ENCODE measurements at places on chromosomes 1 and 21.

GRCh38 chr1:15684468-15685291 is 560 bp downstream of the PLEKHM2 start:
- DNase-seq, result peak; percentile 57

DNA sequence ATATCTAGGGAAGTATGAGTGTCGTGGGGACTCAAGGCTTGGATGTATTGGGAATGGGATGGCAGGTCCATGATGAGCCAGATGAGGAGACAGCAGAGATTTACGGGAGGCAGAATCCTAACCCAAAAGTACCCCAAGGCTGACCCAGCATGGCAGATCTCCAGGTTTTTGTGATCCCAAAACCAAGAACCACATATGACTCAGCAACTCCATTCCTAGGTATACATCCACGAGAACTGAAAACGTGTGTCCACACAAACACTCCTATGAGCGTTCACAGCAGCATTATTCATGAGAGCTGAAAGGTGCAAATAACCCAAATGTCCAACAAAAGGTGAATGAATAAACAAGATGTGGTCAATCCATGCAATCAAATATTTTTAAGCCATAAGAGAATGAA is 201.5 kb downstream of the KAZN start:
- DNase-seq, result no peak

DNA sequence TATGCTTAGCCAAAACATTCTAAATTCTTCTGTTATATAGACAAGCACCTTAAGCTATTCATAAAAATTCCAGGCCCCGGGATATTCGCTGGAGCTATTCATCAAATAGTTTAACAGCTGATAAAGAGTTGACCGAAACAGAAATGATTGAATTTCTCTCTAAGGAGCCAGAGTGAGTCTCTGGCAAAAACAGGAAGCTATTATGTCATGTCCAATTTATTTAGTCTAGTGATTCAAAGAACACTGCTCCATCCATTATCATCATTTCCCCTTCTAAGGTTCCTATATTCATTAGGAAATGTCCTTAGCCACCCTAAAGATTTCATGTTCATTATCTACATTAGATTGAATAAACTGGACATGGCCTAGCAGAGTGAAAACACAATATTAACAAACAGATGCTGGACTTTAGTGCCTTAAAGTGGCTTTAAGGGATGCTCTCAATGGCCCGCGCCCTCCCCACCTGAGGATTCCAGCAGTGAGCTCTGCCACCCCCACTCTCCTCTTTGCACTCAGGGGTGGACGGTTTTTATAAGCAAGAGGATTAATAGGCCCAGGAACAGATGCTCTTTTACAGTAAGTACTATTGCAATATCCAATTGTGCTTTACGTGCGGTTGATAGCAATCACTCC is 122.1 kb upstream of the RGS1 start:
- DNase-seq, result no peak

- DNase-seq, result no peak
These were observed 31.2 kb downstream of the CHD1L start for GRCh38 chr1:147273409-147274336.

- DNase-seq, result no peak
These were observed 28.0 kb downstream of the COL6A2 start for GRCh38 chr21:46125846-46126301.

DNA sequence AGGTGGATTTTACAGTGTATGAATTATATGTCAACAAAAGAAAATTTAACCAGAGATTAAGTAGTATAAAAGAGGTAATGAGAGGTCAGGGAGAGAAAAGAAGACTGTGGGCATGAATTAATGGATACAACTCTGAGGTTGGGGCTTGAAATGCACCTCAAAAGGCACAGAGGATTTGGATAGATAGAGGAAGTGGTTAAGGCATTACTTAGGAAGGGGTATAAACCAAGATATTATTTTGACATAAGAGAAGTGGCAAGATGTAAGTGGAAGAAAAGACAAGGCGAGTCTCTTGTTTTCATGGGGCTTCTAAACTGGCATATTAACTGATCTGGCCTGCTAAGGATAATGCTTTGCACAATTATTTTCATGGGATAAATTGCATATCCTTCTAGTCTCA is 34.1 kb downstream of the RAP1A start:
- no peak for DNase-seq

- no peak for DNase-seq
These were observed 61.5 kb downstream of the GNG12 start for GRCh38 chr1:67771749-67772148.

DNA sequence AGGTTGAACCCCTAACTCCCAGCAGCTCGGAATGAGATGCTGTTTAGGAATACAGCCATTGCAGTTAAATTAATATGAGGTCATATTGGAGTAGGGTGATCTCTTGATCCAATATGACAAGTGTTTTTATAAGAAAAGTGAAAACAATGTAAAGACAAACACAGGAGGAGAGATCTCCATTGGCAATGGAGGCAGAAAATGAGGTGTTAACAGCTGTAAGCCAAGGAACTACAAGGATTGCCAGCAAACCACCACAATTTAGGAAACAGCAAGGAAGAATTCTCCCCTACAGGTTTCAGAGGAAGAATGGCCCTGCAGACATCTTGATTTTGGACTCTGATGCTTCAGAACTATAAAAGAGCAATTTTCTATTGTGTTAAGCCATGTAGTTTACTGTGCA is 774.3 kb downstream of the MRPL39 start:
- DNase-seq, result no peak

DNA sequence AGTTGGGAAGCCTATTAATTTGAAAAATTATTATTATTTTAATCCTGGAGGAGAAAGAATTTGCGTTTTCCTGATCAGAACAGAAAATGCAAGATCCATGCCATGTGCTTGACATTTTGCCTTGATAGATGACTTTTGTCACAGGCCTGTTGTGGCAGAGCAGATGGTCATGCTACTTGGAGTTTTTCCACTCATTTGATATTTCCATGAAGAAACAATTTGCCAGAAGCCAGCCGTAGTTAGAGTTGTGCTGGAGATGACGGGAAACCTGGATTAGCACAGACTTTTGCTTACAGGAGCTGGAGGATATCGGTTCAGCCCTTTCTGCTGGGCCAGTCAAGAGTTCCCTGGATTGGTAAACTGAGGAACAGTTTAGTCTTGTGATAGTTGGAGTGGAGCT is 3.2 kb downstream of the RCAN3 start:
- no peak for DNase-seq

DNA sequence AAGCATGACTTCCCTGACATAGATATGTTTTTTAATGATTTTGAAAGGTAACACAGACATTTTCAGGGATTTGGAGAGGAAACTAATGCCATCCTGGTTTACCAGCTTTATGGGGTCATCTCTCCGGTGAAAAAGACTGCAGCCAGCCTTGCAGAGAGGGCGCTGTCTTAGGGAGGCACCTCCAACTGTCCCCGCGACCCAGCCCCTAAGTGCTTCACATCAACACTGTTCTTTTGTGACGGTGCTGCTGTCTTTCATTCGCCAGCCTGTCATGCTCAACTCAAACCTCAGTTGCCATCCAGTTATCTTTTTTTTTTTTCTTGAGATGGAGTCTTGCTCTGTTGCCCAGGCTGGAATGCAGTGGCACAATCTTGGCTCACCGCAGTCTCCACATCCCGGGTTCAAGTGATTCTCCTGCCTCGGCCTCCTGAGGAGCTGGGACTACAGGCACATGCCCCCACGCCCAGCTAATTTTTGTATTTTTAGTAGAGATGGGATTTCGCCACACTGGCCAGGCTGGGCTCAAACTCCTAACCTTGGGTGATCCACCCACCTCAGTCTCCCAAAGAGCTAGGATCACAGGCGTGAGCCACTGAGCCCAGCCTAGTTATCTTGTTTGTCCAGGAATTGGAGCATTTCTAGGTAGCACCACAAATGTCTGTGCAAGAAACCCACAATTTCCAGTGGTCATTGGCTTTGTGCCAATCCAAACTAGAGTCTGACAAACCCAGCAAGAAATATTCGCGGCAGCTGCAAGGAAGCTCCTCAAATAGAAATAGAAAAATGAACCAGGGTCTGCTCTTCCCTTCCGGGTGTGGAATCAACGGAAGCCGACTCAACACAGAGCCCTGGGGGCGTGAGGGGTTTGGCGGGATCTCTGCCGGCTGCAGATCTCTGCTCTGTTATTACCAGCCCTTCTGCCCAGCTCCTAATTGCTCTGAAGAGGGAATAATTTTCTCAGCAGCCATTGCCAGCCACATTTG is 24.2 kb downstream of the PDE9A start:
- DNase-seq, result peak; percentile 50

- DNase-seq, result no peak
These were observed 16.4 kb upstream of the KCNN3 start for GRCh38 chr1:154886281-154887015.

DNA sequence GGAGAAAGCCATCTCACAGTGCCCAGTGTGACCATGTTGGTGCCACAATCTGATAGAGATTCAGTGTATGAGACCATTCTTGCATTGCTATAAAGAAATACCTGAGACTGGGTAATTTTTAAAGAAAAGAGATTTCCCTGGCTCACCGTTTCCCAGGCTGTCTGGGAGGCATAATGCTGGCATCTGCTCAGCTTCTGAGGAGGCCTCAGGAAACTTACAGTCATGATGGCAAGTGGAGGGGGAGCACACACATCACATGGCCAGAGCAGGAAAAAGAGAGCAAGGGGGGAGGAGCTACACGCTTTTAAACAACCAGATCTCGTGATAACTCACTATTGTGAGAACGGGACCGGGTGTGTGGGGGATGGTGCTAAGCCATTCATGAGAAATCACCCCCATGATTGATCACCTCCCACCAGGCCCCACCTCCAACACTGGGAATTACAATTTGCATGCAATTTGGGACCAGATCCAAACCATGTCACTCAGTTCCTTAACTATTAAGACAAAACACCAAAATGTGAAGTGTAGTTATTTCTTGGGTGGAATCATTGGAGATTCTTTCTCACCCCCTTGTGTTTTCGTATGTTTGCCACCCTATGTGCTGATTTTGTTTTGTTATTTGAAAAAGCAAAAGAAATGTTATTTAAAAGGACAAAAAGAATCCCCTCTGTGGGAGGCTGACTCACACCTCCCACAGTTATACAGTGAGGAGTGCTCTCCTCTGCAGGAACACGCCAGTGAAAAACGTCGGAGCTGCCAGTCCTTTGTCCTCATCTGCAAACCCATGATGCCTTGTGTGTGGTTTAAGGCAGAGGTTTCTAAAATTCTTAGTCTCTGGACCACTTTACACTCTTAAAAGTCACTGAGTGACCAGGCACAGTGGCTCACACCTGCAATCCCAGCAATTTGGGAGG is 46.9 kb upstream of the IFNLR1 start:
- peak; percentile 80 for DNase-seq

GRCh38 chr1:239244084-239244483 is 142.3 kb upstream of the CHRM3 start:
- DNase-seq, result no peak

DNA sequence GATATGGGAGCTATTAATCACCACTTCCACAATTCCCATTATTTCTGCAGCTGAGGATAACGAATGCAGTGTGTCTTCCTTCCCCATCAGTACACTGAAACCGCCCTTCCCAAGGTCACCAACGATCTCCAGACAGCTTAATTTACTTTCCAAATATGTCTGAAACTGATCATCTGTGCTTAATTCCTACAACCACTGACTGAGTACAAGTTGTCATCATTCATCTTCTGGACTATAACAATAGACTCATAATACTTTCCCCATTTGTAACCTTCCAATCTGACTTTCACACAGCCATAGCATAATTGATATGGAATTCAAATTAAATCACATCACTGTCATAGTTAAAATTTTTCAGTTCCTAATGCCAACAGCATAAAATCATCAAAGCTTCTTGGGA is 17.4 kb downstream of the DNM3 start:
- DNase-seq, result no peak

GRCh38 chr1:22364764-22365163 is 86.9 kb upstream of the ZBTB40 start:
- DNase-seq, result peak; percentile 50

- DNase-seq, result no peak
These were observed 63.1 kb downstream of the NIBAN1 start for GRCh38 chr1:184911103-184911745.

DNA sequence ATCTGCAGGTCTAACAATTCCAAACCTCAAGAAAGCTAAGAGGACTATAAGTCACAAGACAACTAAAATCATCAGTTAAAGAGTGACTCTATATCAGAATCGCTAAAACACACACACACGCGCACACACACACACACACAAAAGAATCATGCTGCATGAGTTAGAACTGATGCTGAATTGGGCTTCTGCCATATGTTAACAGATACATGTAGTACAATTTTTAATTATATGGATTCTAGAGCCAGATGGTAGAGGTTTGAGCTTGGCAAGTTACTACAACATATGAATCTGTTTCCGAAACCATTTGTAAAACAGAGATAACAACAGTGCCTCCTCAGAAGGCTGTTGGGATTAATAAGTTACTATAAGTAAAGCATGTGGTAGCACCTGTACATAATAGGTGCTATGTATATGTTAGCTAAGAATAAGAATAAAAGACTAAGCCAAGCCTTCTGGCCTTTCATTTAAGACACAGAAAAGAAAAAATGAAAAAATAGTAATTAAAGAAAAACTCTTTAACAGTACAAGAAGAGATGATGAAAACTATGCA is 17.9 kb downstream of the EPRS1 start:
- no peak for DNase-seq

GRCh38 chr1:119687434-119688079 is 24.2 kb upstream of the PHGDH start:
- no peak for DNase-seq

- no peak for DNase-seq
These were observed 97.8 kb upstream of the HNRNPU start for GRCh38 chr1:244962130-244962529.

GRCh38 chr1:170174395-170174794 is 28.6 kb downstream of the NTMT2 start:
- DNase-seq, result no peak

GRCh38 chr1:180187626-180188025 is 33.0 kb downstream of the QSOX1 start:
- DNase-seq, result no peak

DNA sequence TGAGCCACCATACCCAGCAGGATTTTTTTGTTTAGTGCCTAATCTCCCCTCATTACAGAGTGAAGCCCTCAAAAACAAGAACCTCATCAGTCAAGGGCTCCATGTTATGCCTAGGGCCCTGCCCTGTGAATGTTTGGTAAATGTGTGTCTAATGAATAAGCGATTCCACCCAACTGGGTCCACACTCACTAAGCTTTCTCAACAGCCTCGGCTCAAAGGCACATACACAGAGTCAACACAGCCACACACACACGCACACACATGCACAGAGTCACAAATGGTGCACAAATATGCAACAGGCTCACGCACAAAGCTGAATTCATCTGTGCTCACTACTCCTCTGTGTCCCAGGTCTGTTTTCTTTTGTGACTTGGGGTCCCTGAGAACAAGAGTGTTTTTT is 11.7 kb upstream of the SYNC start:
- no peak for DNase-seq

DNA sequence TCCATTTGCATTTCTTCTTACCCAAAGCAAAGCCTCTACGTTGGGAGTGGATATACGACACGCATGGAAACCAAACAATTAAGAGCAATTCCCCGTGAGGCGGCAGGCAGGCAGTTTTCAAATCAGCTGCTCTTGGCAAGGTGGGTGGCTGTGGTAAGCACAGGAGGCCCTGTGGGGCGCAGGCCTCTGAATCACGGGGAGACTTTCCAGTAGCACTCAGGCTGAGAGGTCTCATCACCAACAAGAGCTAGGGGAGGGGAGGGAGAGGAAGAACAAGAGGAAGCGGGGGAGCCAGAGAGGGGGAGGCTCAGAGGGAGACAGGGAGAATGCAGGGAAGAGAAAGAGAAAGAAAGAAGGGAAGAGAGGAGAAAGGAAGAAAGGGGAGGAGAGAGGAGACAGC is 56.4 kb downstream of the MT1HL1 start:
- DNase-seq, result no peak

- no peak for DNase-seq
These were observed 32.7 kb downstream of the C1orf21 start for GRCh38 chr1:184419350-184420161.

Measured in ELF-1 (cell line).